Central memory CD4-positive, alpha-beta T cell (primary cell): ENCODE measurements at places on chromosomes 4 and X.

DNA sequence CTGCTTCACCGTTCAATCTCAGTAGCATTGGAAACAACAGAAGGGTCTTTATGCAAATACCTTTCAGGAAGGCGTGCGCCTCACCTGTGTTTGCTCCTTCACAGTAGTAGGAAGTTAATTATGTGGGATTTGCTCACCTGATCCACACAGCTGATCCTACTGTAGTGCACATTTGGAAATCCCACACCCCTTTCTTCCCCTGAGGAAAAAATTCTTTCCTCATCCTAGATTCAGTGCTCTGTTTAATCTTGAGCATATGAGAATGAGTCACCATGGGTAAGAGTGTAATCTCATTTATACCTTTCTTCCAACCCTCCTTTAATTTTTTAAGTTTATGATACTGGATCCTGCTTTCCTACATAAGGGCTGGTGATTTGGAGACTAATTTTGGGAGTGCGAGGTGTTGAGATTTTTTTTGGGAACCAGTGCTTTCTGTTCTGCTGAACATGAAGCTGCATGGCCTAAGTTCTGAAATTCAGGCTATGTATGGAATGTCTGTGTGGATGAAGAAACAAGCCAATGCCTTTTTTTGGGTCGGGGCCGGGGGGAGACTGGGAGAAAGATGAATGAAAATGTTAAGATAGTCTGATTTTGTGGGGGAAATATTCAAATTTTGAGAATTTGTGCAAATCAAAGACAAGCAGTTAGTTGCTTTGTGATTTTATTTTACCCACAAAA, 19.0 kb downstream of the GAB1 start:
- no peak for DNase-seq

DNA sequence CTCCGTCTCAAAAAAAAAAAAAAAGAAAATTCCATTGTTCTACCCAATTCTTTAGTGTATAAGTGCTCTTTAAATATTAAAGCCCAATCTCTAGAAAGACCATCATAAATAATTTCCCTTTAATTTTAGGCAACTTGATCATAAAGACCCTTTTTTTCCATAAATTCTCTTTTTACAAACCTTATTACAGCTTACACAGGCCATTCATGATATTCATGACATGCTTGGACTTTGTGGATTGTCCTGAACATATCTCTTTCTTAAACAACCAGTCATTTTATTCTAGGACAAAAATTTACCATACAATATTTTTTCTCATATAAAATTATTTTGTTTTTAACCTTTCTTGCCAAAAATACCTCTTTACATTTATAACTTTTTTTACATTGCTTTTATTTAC, 30.5 kb downstream of the TLR8 start:
- DNase-seq: no peak

- no peak for DNase-seq
Measured at GRCh38 chr4:98610926-98611676, 47.3 kb downstream of the TSPAN5 start.

DNA sequence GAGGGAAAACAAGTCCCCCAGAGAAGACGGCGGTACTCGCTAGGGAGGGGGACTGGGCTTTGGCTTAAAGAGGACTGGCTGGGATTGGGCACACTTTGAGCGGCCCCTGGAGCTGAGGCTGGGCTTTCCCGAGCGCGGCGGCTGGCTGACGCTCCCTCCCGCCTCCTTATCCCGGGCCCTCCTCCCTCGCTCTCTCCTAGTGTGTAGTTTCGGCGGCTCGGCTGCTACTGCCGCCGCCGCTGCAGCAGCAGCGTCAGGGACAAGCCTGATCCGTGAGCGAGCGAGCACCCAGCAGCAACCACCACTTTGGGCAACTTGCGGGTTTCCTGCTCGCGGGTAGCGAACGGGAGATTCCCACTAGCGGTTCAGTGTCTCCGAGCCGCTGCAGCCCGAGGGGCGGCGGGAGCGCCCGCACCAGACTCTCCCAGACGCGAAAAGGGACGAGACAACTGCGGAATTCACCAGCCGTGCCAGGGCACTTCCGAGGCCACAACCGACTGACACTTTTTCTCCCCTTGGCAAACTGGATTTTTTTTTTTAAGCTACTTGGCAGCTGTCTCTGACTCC, 632 bp upstream of the PCDH7 start:
- no peak for DNase-seq

DNA sequence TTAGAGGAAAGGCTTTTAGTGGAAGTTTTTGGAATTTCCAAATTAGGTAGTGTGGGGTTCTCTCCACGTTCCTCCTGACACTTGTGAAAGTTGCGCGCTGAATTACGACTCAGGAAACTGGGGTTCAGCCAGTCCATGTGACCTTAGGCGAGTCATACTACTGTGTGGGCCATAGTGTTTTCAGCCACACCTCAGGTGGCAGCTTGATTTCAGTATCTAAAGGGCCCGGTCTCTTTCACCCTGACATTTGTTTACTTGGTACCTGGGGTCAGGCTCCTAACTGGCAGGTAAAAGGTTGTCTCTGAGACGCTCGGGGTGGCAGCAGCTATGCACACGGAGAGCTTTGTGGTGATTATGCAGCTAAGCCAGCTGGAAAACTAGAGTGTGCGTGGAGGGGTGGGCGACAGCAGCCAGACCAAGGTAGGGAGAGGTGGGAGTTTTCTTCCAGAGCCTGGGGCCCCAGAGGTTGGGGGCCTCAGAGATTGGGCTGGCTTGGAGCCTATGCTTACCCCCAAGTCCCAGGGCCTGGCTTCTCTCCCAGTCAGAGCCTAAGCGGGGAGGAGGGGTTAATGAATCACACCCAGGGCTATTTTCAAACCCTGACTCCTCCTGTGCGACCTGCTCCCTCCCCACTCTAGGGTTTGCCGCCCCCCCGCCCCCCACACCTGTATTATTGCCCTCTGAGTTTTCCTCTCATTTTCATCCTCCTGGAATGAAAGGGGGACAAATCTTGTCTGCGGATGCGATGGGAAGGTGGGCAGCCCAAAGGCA, 47.2 kb downstream of the STARD8 start:
- no peak for DNase-seq

DNA sequence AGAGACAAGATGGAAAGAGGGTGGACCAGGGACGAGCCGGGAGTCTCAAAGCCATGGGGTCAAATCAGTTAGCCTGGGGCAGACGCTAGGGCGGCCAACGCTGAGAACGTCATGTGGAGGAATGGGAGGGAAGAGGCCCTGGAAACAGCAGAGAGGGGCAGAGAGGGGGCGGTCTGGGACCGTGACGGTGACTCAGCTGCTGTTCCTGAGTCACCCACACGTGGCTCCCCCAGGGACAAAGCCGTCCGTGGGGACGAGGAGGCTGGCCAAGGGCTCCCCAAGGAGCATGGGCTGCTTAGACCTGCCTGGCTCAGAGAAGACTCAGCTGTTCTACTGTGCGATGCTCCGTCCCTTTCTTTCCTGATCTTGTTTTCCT, 108.4 kb upstream of the LRPAP1 start:
- DNase-seq: no peak

DNA sequence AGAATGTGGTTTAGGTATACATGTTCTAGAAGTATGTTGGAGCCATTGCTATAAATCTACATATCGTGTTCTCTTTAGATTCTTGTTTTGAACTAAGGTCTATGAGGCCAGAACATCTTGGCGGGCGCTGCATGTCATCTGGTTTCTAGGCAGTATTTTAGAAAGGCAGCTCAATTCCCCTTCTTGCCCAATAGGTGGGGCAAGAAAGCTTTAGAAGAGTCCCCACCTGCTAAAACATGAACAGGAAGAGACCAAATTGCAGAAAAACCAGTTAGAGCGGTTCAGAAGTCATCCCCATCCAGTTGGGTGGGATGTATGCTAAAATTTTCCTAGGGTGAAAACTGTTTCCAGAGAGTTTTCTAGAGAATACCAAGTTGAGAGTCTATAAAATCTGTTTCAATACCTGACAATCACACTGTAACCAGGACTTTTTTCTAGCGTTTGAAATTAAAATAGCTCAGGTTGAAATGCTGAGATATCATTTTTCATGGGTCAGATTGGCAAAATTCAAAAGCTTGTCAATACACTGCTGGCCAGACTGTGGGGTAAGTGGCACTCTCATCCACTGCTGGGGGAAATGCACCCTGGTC, 17.5 kb upstream of the SH3KBP1 start:
- peak; percentile 46 for DNase-seq

DNA sequence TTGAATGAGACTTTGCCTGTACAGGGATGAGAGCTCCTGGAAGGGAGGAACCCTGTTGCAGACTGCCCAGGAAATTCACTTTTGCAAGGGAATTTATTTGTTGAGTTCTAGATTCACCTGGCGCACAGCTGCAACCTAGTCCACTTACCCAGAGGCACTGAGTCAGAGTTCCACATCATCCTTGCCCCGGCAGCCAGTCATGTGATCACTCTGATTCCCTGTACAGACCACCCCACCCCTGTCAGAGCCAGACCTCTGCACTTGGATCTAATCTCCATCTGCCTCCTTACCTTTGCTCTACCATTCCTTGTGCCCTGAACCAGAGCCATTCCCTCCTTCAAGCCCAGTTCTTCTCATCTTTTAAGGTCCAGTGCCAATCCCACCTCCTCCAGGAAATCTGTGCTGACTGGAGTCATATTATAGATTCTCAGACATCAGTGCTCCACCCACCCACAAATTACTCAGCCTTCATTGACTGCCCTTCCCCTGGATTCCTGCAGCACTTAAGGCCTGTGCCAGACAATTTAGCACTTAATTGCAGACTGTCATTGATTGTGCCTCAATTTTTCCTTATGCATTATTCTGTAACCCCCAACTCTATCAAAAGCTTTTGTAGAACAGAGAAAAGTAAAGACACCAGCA, 84.1 kb upstream of the MAGEA4 start:
- no peak for DNase-seq

GRCh38 chrX:35919536-35920309, at the start of gene CFAP47:
Gene CFAP47, plus strand, starts transcription at chrX:35919734. Its CDS starts 66 bp downstream, at chrX:35919800.
- no peak for DNase-seq
